ENCODE measurements at places on chromosomes 5 and 9. TPM values are rescaled to one million over a fixed set of nuclear protein-coding genes. Genes with fewer than 3 reads are reported as not detected.

The SPINK7 gene
- not detected for total RNA-seq

The ACTBL2 gene
- total RNA-seq: under 0.01 TPM

The SLC36A3 gene
- not detected for total RNA-seq

The ARPC5L gene
- total RNA-seq: 14.2 TPM

The HSPB3 gene
- not detected for total RNA-seq

The SEMA6A gene
- 18.8 TPM for total RNA-seq

The RANBP3L gene
- total RNA-seq: under 0.01 TPM

The PCA3 gene
- total RNA-seq: 0.20 TPM
